ENCODE measurements at places on chromosomes 13 and 19. TPM values are rescaled to one million over a fixed set of nuclear protein-coding genes. Genes with fewer than 3 reads are reported as not detected.

HDGFL2 gene
- 51.7 TPM for total RNA-seq

TNFSF11 gene
- total RNA-seq: not detected

DMKN gene
- total RNA-seq: 2.1 TPM

C5AR1 gene
- 3.7 TPM for total RNA-seq

RXFP2 gene
- total RNA-seq: not detected

Measured in chondrocyte (in vitro differentiated cells).